Stimulated activated CD4-positive, alpha-beta T cell treated with anti-CD3 and anti-CD28 coated beads, Interleukin-12 subunit alpha, Interleukin-12 subunit beta, amount 100 ng/mL, for 4 hours (primary cell): ENCODE measurements at places on chromosomes 4 and X.

DNA sequence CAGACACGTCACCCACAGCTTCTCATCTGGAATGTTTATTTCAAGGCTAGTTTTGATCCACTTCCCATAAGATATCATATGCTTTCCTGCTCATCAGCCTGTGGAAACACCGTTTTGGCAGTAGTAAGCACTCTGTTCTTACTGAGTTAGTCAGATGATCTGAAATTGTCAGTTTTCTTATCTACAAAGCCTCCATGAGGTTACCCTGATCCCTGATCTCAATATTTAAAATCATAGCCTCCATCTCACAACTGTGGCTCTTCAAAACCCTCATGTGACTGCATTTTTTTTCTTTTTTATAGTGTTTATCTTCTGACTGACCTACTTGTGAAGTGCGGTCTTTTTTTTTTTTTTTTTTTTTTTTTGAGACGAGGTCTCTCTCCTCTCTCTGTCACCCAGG is 22.7 kb downstream of the BST1 start:
- DNase-seq: no peak

DNA sequence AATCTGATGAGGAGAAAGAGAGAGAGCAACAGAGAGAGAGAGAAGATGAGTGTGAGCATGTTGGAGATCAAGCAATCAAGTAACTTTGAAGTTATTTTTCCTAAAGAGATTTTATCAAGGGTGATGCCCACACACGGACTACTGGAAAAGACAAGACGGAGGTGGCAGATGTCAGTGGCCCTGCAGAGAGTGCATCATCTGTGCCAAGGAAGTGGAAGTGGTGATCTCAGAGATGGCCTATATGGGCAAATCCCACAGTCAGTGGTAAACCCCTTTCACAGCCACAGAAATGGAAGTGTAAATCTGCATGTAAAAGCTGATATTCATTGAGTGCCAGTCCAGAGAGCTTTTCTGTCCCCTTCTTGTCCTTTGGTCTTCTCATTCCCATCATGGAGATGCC is 577.2 kb upstream of the AADAT start:
- DNase-seq: no peak

GRCh38 chrX:136658151-136658550 is 10.2 kb downstream of the CD40LG start:
- DNase-seq: no peak

GRCh38 chr4:1192091-1192492 is 19.7 kb upstream of the SPON2 start:
- no peak for DNase-seq

DNA sequence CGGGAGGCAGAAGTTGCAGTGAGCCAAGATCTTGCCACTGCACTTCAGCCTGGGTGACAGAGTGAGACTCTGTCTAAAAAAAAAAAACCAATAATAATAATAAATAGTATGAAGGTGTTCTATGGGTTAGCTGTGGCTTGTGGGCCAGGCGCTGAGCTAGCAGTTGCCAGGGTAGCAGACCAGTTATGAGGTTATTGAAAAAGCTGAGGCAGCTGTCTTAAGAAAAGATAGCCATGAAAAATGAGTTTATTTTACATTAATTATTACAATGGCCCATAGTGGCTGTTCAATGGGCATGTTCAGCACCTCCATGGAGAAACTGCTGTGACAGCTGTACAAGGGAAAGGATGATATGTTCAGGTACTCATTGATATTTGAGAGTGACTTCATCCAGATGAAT is 13.3 kb upstream of the HSD17B10 start:
- no peak for DNase-seq

DNA sequence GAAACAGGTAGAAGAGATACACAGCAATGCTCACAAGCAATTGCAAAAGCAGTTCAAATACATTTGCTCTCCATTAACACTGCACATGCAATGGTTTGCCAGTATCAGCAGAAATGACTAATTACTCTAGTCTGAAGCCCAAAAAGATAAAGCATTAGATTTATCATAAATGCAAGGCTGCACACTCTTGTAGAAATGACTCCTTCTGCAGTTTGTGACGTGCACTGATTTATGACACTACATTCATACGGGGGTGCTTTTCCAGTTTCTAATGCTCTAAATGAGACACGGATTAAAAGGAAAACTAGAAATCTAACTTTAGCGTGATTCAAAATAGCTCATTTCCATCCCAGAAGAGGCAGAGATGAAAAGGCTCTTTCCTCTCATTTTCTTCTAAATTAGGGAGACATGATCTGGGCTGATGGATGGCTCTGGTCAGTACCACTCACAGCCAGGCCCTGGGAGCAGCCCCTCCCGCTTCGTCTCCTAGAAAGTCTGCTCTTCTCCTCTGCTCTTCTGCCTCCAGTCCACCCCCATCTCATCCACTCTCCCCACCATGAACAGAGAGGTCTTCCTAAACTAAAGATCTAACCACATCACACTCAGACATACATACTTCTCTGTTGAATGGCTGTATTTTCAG is 33.2 kb downstream of the PPP2R2C start:
- no peak for DNase-seq

GRCh38 chrX:126580877-126581276 is 28.3 kb upstream of the DCAF12L1 start:
- no peak for DNase-seq

GRCh38 chr4:119559044-119559647 is 69.5 kb downstream of the PDE5A start:
- DNase-seq: no peak

DNA sequence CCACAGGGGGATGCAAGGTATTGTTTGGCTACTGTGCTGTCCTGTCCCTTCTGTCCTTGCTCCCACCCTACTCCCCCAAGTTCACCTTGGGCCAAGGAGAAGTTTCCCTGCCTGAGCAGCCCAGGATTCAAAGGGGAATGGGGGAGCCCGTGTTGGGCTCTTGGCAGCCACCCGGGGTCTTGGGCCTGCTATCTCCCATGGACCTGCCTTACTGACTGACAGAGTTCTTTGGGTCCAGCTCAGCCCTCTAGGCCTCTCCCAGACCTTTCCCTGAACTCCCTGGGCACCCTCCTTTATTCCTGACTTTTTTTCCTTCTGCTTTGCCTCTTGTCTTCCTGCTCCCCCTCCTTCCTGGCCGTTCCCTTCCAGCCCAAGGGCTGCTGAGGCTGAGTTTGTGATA is 67.4 kb downstream of the STARD8 start:
- no peak for DNase-seq

- peak; percentile 18 for DNase-seq
Observed at GRCh38 chrX:41377624-41378023, 43.7 kb downstream of the DDX3X start.

DNA sequence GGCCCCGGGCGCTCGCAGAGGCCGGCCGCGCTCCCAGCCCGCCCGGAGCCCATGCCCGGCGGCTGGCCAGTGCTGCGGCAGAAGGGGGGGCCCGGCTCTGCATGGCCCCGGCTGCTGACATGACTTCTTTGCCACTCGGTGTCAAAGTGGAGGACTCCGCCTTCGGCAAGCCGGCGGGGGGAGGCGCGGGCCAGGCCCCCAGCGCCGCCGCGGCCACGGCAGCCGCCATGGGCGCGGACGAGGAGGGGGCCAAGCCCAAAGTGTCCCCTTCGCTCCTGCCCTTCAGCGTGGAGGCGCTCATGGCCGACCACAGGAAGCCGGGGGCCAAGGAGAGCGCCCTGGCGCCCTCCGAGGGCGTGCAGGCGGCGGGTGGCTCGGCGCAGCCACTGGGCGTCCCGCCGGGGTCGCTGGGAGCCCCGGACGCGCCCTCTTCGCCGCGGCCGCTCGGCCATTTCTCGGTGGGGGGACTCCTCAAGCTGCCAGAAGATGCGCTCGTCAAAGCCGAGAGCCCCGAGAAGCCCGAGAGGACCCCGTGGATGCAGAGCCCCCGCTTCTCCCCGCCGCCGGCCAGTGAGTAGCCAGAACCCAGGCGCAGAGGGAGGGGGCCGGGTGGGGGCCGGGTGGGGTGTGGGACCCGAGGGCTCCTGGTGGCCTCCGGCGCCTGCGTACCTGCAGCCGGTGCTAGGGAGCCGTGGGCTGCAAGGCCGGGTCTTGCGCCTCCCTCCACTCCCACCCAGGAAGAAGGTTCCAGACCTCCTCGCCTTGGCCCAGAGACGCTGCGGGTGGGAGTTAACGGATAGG is 534 bp downstream of the MSX1 start:
- DNase-seq: no peak

DNA sequence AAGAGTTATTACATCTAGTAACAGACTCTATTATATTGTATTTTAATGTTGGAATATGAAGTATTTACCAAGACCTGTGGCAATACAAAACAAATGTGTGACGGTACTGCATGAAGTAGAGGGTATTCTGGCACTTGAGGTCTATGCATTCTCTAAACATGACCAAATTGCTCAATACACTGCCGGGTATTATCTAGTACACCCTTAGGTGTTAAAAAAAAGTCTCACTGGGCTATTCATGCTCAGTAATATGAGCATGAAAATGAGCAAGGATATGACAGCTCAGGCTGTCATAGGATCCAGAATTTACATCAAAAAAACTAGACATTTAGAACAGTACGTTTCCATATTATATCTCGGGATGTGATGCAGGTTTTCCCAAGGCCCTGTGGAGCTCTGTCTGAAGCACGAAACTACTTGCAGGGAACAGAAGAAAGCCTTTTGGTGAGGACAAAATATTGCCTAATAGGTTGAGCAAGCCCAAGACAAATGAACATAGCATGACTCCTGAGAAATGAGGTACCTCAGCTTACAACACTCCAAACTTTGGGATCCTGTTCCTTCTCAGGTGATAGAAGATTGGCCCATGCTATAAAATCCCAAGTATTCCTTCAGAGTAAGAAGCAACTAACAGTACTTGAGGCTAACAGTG is 74.1 kb upstream of the MAOA start:
- DNase-seq: no peak

DNA sequence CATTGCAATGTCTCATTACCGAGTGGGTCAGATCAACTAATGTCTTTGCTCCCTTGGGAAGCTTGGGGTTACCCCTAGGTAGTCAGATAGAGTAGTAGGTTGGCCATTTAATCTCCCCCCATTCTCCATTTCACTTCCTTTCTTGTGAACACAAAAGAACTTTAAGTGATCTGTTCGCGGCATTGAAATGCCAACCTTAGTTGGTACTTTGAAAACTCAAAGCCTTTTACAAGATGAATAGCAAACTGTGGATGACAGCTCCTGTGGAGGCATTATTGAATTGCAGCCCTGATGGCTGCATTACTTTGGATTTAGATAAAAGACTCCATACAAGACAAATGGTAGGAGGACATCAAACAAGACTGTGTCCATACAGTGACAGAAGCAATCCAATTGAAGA is 469.1 kb downstream of the GBA3 start:
- DNase-seq: no peak

DNA sequence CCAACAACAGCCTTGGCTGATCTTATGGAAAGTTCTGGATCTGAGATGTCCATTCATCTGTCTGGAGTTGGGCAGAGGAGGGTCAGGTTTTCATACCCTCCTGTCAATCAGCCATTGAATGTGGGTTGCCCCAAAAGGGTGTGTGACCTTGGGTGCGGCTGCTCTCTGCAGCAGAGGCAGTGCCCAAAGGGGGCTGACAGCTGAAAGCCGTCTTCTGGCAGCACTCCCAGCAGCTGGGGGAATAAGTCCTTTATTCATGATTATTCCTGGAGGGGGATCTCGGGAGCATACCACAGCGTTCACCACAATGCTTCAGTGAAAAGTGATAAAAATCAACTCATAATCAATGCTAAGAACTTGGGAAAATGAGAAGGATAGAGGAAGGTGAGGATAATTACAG is 54.7 kb downstream of the OTC start:
- no peak for DNase-seq

GRCh38 chrX:68146054-68146453 is 287.2 kb downstream of the OPHN1 start:
- DNase-seq: no peak

DNA sequence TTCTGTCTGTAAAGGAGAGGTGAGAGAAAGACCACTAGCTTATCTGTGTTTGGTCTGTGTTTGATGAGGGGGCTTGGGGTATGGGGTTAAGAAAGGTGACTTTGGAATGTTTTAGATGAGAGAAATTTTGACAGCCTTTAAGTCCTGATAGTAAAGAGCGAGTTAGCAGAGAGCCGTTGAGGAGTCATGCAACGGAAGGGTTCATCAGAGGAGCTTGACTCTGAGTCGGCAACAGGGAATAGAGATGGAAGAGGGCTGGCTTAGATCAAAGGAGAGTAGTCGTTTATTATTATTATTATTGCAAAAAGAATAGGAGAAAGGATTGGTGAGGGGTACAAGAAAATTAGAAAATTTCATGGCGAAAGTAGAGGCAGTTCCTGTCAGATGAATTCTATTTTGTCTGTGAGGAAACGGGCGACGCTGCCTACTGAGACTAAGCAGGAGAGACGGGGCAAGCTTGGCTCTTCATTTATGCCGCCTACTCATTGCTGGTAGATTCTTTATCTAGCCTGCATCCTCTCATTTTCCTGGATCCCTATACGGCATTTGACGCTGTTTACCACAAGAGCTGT is 473 bp upstream of the VAMP7 start:
- DNase-seq: no peak

- no peak for DNase-seq
Observed at GRCh38 chr4:152989554-152989970, 53.4 kb downstream of the FHDC1 start.

DNA sequence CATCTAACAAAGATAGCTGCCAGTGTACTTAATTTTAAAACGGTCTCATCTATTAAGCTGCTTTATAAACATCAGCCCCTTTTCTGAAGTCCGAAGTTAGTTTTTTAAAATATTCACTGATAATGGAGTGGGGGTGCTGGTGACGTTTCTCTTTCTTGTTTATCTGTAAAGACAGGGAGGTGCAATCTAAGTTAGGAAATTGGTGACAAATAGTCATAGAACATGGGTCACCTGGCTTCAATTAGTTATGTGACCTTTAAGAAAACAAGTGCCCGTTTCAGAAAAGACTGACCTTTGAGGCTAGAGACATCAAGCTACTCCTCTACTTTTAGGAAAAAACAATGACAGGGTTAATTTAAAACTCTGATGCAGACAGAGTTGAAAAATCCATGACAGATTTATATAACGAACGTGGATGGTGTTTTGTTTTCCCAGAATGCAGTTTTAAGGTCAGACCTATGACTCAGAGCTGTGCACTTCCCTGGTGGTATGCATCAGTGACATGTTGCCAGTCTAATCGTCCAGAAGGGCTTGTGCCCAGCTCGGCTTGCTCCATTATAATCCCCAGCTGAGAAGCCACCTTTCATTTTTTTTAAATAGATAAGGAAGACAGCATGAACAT is 38.2 kb downstream of the FHL1 start:
- DNase-seq: no peak
